Coronary artery (tissue), 2 donors: ENCODE measurements at places on chromosomes 5 and 9.

- DNase-seq: no peak
Measured at GRCh38 chr5:119031905-119032304, 39.0 kb upstream of the DMXL1 start.

DNA sequence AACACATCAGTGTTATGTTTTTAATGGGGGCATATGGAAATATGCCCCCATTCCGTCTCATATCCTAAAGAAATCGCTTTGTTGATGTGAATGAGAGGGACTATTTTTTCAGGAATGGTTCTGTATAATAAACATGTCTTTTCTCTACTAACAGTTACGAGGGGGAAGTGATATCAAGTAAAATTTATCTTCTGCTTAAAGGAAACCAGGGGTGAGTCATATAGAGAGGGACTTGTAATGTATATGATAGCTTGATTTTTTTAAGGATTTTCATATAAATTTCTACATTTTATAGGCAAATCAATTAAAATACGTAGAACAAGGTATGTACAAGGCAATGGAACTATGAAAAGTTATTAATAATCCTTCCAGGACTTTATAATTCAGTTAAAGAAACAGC lies 207.1 kb downstream of the SEMA5A start:
- no peak for DNase-seq

GRCh38 chr5:5050801-5051200 lies 89.3 kb upstream of the ADAMTS16 start:
- no peak for DNase-seq

DNA sequence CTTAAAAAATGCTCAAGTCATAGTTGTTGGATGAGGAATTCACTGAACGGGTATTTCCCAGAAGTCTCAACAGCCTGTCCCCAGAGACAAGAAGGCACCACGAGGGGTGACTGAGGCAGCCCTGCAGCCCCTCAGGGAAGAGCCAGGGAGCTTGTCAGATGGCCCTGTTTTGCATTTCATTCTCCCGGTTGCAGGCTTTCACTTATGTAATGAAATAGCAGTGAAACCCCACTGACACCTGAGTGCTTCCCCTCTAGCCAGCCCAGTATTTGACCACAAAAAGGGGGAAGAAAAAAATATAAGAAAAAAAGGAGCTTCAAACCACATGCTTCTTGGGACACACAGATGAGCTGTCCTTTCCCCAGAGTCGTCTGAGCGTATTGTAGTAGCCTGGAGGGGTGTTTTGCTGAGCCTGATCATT lies 75.3 kb upstream of the IL12B start:
- DNase-seq: no peak

DNA sequence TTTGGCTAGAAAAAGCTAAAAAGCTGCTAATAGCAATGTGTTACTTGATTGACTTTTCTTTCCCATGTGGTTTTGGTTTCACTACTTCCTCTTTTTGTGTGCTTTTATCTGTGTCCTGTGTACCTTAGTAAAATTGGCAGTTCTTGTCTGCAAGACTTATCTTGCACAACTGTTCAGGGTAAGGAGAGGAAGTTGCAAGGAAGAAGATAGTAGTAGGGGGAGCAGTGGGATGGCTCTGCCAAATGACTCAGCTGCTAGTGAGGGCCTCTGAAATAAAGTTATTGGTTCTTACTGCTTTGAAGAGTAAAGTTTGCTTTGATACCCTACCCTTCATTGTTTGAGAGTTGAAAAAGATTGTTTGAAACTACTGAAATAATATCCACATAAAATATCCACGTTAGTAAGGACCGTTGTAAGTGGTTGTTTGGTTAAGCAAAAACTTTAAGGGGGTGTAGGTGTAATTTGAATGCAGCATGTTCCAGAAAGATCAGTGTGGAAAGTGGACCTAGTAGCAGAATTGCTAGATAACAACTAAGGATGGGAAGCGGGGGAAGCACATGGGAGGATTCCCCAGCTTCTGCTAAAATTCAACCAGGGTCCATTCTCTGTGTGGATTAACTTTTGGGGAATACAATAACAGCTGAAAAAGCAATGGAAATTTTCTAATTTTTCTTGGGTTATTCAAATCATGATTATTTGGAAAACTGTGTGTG lies 123.5 kb downstream of the SCAMP1 start:
- no peak for DNase-seq
